ENCODE measurements at places on chromosomes 16 and 17.

DNA sequence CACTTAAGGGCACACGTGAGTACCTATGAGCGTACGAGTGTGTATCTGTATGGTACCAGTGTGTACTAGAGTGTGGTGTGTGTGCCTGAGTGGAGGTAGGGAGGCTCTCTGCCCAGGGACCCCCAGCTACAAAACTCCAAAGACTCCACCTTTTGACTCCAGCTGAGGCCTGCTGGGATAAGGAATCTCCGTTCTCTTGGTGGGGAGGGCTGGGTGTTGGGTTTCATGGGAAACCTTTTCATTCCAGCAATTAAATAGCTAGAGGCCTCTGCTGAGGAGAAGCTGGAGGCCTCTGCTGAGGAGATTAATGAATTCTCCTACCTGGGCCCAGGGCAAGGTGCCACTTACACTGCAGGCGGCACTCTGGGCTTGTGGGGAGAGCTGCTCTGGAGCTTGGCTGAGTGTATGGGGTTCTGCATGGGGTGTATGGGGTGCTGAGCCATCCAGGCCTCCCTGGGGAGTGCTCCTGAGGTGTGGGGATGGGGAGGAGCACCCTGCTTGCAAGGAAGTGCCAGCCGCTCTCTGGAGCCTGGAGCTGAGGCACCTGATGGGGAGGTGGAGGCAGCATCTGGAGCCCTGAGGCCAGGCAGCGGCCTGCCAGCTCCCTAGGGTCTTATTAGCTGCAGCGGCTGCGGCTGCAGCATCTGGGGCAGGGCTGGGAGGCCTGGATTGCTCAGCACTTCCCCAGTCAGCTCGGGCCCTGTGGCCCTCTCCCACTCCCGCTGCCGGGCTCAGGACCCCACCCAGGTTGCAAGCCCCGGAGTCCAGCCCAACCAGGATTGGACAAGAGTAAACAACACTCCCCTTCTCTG lies 4.6 kb downstream of the ANKRD13B start:
- no peak for DNase-seq

- DNase-seq, result no peak
Measured at GRCh38 chr17:58270476-58271215, 10.1 kb downstream of the MPO start.

- no peak for DNase-seq
Measured at GRCh38 chr16:12097523-12098428, 121.2 kb downstream of the SNX29 start.

GRCh38 chr17:7060165-7060891 lies 16.4 kb upstream of the SLC16A11 start:
- DNase-seq, result no peak

- DNase-seq, result no peak
Measured at GRCh38 chr16:66481081-66481942, 54.2 kb downstream of the BEAN1 start.

- DNase-seq, result no peak
Measured at GRCh38 chr16:11634312-11634711, 33.9 kb upstream of the SNN start.

GRCh38 chr17:16950488-16950887 lies 21.4 kb downstream of the TNFRSF13B start:
- DNase-seq, result no peak

- no peak for DNase-seq
Measured at GRCh38 chr16:67961551-67961957, 6.9 kb downstream of the SLC12A4 start.

DNA sequence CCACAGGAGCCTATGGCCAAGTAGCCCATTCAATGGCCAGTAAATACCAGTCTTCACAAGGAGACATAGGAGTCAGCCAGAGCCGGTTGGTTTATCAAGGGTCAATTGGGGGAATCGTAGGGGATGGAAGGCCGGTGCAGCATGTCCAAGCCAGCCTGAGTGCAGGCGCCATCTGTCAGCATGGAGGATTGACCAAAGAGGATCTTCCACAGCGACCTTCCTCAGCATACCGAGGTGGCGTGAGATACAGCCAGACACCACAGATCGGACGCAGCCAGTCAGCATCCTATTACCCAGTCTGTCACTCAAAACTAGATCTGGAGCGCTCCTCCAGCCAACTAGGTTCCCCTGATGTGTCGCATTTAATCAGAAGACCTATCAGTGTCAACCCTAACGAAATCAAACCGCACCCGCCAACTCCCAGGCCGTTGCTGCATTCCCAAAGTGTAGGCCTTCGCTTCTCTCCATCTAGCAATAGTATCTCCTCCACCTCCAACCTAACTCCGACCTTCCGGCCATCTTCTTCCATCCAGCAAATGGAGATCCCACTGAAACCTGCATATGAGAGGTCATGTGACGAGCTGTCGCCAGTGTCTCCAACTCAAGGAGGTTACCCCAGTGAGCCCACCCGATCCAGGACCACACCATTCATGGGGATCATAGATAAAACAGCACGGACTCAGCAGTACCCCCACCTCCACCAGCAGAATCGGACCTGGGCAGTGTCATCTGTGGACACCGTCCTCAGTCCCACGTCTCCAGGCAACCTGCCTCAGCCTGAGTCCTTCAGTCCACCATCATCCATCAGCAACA lies 25.0 kb downstream of the CYB561 start:
- no peak for DNase-seq
